ENCODE measurements at places on chromosomes 1 and 21.

- DNase-seq = no peak
These were observed 36.0 kb downstream of the TAS1R2 start for GRCh38 chr1:18823438-18823837.

DNA sequence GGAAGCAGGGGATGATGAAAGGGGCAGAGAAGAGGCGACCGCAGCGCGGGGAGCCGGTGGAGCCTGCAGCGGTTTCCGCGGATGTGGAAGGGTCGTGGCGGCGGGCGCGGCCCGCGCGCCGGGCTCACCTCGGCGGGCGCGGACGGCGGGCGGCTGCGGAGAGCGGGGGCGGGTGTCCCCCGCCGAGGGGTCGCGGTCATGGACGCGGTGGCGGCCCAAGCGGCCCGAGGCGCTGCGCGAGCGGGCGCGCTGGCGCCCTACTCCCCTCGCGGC is 572 bp downstream of the LPGAT1 start:
- no peak for DNase-seq

GRCh38 chr1:58773406-58773840 is 10.4 kb downstream of the JUN start:
- no peak for DNase-seq

DNA sequence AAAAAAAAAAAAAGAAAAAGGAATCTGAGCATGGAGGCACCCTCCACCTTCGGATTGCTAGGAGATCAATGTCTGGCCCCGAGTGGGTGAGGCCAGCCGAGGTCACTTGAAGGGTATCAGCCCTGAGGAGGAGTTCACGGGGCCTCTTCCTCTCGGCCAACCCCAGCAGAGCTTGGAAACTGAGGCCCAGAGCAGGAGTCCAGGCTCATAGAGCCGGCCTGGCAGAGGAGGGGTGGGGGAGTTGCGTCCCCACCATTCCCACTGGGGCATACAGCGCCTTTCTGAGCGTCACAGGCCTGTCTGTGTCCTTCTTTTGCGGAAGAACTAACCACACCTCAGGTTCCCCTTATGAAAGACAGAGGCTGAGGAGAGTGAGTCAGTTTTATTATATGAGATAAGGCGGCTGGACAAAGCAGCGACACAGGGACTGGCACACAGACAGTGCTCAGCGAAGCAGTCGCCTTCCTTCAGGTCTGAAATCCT is 17.1 kb upstream of the EPHA2 start:
- DNase-seq = peak; percentile 86

DNA sequence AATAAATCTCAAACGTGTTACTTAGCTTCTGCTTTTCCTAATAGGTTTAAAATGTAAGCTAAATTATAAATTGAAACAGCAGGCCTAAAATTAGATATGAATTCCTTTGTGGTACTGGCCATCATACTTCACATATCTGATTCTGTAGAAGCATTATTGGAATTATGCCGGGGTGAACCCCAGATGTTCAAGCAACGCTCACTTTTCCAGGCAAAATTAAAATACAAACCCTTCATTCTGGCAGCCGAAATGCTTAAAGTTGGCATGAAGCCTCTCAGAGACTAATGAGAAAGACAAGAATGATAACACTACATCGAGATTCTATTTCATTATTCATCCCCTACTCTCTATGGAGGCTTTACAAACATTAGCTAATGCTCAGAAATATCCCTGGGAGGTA is 1352.7 kb upstream of the ADGRL2 start:
- DNase-seq = no peak

DNA sequence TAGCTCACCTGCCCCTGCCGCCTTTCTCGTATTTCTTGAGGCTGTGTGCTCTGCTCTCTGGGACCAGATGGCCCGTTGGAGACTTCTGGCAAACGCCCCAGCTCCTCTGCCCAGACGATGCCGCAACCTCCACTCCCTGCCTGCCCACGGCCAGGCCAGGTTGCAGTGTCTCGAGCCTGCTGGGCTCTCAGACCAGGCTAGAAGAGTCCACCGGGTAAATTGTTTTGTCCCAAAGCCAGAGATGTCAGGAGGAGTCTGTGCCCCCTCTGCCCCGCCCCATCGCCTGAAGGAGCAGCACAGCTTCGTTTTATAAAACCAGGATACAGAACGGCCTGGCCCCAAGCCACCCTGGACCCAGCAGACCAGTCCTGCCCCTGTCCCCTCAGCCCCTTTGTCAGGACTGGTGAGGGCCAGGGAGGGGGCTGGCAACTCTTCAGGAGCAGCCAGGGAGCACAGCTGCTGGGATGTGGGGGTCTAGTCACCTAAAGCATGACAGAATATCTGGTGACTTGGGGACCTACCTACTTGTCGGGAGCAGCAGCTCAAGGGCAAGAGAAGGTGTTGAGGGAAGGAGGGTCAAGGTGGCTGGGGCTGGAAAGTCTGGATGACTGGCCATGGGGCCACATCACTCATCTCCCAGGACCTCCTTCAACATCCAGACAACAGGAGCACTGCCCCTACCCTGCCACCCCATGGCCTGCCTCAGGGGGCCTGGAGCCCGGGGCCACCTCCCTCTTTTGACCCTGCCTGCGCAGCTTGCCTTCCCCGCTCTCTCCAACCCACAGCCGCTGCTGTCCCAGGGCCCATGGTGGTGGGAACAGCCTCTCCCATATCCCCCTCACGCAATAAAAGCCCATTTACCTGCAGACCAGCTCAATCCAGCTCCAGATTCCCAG is 33.9 kb upstream of the LBR start:
- DNase-seq = no peak

GRCh38 chr1:28933277-28933676 is 18.9 kb downstream of the EPB41 start:
- no peak for DNase-seq

DNA sequence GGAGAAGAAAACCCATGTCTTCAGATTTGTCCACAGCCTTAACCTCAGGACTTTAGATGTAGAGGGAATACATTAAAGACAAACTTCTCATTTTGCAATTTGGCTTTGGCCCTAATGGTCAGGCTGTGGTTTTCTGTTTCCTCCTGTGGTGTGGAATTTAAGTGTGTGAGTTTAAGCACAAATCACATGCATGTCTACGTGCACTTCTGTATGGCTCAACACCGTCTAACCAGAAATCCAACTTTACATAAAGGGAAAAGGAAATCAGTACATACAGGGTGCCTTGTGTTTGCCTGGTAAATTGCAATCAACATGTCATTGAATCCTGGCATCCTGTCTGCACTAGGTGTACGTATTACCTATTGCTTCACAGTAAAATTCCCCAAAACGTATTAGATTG is 1.2 kb upstream of the ZNF124 start:
- DNase-seq = no peak

- DNase-seq = no peak
These were observed 454.8 kb upstream of the ADAMTS5 start for GRCh38 chr21:27421654-27422053.

DNA sequence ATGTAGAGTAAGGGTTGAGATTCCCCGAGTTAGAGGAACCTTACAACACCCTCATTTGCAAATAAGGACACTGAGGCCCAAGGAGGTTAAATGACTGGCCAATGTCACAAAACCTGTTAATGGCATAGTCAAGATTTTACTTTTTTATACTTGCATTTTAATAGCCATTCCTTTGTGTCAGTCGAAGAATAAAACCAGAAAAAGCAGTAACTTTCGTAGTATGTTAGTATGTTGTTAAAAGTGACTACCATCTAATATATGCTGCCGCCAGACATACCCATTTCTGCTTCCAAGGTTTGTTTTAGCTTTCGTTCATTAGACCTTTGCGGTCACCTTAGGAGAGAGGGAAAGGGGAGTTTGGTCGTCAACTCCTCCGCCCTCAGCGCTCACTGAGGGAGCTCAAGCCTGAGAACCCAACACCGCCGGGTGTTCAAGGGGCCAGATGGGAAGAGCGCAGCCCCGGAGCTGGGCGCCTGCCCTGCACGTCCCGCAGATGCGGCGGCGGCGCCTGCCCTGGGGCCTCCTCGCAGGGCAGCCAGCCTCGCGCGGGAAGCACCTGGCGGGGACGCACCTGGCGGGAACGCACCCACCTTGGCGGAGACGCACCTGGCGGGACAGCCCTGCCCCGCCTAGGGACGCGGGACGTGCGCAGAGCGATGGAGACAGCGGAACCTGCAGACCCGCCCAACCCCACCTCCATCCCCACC is 466 bp downstream of the VPS26C start:
- no peak for DNase-seq

DNA sequence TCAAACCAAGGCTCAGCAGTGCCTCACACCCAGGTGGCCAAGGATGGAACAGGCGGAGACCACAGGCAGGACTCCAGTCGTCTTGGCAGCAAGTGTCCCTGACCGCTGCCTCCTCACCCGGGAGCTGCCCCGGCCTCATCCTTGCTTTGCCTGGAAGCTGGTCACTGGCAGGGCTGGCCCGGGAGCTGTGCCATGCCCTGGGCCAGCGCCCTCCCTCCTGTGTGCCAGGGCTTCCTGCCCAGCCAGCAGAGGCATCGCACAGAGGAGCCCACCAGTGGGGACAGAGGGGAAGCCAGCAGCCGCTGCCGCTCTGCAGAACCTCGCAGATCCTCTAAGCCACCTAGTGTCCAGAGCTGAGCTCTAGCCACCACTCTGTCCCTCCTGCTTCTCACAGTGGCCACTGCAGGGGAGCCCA is 7.8 kb downstream of the CASZ1 start:
- DNase-seq = no peak

- no peak for DNase-seq
These were observed 13.5 kb downstream of the ATP1A2 start for GRCh38 chr1:160129046-160129445.

GRCh38 chr1:196896355-196896754 is 8.5 kb downstream of the CFHR4 start:
- DNase-seq = no peak

GRCh38 chr21:26877018-26877417 is 31.8 kb upstream of the ADAMTS1 start:
- DNase-seq = no peak

GRCh38 chr1:22550021-22550420 is 13.3 kb upstream of the EPHA8 start:
- DNase-seq = no peak

DNA sequence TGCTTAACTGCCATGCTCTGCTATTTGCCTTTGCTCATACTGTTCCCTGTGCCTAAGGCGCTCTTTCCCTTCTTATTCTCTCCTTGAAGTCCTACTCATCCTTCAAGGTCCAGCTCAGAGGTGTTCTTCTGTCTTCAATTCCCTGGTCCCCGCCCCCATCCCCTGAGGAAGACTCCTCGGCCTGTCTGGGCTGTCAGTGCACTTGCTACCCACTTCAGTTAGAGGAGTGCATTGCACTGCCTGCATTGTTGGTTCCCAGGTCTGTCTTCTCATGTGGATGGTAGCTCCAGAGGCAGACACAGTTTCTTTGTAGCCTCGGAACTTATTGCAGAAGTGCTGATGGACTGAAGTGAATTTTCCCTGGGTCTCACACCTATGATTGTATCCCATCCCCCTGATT is 194.0 kb downstream of the C1orf94 start:
- DNase-seq = no peak

- no peak for DNase-seq
These were observed 37.0 kb downstream of the SLC9A1 start for GRCh38 chr1:27117733-27118439.

DNA sequence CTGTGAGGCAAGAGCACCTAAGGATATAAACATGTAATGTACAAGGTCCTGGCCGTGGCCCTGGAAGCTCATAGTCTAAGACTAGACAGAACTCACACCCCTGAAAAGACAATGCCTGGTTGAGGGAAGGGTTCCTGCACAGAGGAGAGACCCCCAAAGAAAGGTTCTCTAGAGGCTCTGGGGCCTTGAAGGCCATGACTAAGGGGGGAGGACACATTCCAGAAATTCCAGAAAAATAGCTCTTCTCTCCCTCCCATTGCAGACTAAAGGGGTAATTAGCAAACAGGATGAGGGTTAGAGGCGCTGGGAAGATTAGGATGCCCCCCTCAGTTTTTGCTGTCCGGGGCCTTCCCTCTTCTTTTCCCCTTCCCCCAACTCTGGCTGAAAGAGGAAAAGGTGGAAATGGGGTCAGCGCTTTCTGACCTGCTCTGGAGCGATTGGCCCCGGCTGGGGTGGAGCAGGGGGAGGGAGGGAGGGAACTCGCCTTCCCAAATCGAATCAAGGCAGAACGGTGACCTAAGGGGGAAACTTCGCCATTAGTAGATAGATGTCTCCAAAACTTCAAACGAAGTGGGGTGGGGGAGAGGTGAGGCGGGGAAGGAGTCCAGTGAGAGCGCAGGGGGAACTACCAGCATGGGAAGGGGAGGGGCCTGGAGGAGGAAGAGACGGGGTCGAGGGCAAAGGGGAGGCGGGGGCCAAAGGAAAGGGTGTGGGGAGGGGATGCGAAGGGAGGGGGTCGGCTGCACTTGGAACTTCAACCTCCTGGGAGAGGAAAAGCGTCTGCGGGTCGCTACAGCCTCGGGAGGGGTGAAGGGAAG is 11.8 kb downstream of the PAX7 start:
- no peak for DNase-seq

GRCh38 chr1:159999204-159999603 is 32.6 kb downstream of the PIGM start:
- no peak for DNase-seq

- DNase-seq = no peak
These were observed 37.1 kb downstream of the TMED5 start for GRCh38 chr1:93143136-93143535.

GRCh38 chr1:179175011-179175841 is 54.3 kb downstream of the ABL2 start:
- peak; percentile 7 for DNase-seq

- no peak for DNase-seq
These were observed 33.3 kb downstream of the FOXD2 start for GRCh38 chr1:47471163-47471562.

GRCh38 chr1:18883636-18884418 is 18.5 kb downstream of the ALDH4A1 start:
- peak; percentile 44 for DNase-seq

- DNase-seq = no peak
These were observed 149.9 kb downstream of the CHRM3 start for GRCh38 chr1:239536165-239536849.

- no peak for DNase-seq
These were observed 13.8 kb upstream of the NASP start for GRCh38 chr1:45569962-45570581.

DNA sequence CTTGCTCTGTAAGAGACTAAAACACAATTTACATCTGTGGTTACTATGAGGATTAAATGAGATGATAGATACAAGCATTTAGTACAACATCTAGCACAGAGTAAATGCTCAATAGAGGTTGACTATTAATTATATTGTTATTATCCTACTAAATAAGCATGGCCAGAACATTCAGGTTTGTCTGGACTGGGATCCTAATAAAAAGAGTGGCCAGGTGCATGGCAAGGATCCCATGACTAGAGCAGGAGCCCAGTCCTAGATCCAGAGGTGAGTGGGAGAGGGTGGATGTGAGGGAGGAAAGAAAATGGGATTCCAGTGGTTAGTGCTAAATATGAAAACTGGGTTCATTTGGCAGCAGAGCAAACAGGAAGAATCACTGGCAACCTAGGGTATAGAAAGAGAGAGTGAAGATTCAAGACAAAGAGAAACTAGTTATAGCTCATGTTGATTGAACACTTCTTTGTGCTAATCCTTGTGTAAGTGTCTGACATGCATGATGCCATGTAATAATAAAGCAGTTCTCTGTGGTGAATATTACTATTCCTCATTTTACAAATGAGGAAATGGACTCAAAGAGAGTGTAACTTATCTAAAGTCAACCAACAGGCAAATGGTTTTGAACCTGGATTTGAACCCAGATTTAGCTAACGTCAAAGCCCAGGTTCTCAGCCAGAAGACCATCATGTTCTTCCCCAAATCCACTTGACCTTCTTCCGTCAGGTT is 71.1 kb upstream of the FGGY start:
- no peak for DNase-seq
